ENCODE measurements at places on chromosomes 12 and 14.

DNA sequence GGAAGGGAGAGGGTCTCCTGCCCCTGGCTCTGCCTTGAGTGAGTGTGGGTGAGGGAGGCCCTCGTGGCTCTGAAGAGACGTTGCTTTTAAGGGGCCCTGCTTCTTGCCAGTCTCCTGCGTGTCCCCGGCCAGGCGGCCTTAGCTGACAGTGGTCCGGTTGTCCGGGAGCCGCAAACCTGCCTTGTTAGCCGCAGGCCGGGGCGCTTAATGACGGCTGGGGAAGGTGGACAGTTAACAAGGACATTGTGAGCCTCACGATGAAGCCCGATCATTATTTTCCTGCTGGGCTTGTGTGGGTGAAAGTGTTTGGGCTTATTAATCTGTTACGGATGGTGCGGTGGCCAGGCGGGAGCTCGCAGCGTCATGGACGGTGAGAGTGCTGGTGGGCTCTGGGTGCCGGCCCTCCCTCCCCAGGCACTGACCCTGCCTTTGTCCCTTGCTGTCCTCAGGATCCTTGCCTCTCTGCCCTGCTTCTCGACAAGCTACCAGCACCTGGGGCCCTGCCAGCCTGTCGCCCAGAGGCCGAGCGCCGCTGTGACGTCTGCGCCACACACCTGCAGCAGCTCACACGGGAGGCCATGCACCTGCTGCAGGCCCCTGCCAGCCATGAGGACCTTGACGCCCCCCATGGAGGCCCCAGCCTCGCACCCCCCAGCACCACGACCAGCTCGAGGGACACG is 13.3 kb downstream of the KIF26A start:
- no peak for DNase-seq

- DNase-seq, result no peak
These were observed 21.8 kb downstream of the PLEKHA5 start for GRCh38 chr12:19151298-19151697.

GRCh38 chr14:57346741-57347140 is 43.6 kb upstream of the NAA30 start:
- peak; percentile 5 for DNase-seq

DNA sequence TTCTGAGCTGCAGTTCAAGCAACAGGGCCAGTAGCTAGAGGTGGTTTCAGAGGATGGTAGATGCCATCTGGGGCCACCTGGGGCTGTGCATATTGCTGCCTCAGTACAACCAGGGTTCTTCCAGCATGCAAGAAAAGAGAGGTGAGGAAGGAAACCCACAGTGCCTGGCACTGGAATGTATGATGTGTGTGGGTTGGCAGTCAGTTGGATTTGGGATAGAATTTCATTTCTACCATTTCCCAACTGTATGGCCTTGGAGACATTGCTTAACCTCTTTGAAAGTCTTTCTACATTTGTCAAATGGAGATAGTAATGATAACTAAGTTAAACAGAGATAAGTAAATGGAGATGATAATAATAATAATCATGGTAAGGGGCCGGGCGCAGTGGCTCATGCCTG is 10.2 kb upstream of the LRRC10 start:
- no peak for DNase-seq

DNA sequence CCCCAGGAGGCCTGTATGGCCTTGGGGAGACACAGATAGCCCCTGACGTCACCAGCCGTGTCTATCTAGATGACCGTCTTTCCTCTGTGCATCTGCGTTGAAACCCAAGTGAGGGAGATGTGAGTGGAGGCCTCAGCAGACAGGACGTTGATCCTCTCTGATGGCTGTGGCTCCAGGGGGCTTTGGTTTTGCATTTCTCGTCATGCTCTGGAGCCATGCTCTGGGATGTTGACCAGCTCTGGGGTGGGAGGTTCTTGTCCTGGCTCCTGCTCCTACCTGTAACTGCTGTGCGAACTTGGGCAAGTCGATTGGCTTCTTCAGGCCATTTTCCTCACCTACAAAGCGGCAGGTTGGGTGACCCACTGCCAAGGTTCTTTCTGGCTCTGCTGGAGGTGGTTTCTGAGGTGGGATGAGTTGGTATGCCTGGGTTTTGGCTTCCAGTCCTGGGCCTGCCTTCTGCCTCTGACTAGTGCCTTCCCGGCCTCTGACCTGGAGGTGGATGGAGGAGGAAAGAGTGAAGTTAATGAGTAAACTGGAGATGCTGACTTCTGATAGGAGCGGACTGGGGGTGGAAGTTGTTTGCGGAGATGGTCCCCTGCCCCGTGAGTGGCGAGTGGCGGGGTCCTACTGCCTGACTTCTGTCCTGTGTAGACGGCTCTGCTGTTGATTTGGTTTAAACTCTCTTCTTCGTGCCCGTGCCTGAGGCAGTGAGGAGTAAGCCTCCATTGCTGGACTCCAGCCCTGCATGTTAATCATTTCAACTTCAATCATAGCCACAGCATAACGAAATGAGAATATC is 8.4 kb downstream of the TSPAN9 start:
- DNase-seq, result no peak

DNA sequence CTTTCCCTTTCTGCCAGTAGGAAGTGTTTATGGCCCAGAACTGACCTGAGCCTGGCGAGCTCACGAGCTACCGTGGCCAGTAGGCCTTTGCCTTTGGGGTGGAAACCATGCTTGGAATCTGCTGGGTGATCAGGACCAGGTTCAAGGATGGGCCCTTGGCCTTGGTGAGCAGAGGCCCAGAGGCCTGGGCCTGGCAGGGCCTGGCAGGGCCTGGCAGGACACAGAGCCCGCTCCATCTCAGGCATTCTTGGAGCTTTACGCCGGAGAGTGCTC is 184.8 kb upstream of the RTL1 start:
- no peak for DNase-seq

GRCh38 chr12:83093426-83093825 is 406.7 kb downstream of the TMTC2 start:
- no peak for DNase-seq

GRCh38 chr12:75208856-75209811 is 505 bp downstream of the KCNC2 start:
- DNase-seq, result no peak

- DNase-seq, result no peak
These were observed 225.4 kb upstream of the KITLG start for GRCh38 chr12:88805692-88806091.

GRCh38 chr14:53231171-53231570 is 78.0 kb upstream of the DDHD1 start:
- DNase-seq, result no peak

DNA sequence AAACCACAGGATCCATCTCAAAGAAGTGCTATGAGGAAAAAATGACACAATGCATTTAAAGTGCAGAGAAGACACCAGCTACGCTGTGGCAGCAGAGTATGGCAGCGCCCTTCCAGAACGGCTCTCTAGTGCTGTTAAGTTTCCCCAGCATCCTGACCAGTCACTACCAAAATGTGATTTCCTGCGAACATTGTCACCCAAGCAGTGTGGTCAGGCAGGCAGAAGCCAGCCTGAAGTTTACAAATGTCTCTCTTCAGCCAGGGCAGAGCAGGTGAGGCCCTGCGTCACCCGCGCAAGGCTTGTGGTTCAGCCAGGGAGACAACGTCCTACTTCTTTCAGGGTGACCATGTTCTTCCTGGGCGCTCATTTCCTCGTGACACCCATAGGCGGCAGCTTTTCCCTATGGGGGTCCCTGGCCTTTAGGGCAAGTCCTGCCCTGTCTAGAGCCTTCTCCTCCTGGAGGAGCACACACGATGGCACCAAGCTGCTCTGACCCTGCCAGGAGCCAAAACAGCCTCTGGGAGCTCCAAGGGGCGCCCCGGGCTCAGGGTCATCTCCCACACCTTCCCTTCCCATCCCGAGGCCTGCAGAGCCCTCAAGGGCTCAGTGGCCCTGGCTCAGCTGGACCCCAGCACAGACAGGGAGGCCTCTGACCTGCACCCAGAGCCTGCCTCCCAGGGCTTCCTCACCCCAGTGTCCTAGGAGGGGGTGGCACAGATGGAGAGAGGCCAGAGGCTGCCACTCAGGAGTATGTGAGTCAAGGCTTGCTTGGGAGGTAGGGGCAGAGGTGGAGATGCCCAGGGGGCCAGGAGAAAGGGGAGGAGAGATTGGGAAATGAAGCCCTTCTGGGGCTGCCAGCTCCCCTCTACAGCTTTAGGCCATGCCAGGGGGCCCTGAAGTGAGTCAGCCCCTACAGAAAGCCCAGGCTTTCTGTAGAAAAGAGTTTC is 41.9 kb downstream of the PSMA6 start:
- no peak for DNase-seq

- no peak for DNase-seq
These were observed 265.6 kb downstream of the AACS start for GRCh38 chr12:125330645-125331341.

DNA sequence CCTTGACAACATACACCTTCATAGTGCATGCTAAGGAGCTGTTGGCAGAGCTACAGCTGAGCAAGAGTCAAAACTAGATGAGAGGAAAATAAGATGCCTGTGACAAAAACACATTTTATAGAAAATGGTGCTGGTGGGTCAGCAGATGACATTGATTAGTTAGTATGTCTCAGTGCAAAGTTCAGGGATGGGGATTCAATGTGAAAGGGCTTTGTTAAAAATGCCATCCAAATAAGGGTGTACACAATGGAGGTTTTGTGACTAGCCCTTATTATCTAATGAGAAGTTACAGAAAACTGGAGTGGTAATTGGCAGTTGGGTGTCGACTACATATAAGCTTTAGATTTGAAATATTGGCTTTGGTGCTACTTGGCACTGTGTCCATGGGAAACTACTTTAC is 169.0 kb downstream of the MON2 start:
- DNase-seq, result no peak

DNA sequence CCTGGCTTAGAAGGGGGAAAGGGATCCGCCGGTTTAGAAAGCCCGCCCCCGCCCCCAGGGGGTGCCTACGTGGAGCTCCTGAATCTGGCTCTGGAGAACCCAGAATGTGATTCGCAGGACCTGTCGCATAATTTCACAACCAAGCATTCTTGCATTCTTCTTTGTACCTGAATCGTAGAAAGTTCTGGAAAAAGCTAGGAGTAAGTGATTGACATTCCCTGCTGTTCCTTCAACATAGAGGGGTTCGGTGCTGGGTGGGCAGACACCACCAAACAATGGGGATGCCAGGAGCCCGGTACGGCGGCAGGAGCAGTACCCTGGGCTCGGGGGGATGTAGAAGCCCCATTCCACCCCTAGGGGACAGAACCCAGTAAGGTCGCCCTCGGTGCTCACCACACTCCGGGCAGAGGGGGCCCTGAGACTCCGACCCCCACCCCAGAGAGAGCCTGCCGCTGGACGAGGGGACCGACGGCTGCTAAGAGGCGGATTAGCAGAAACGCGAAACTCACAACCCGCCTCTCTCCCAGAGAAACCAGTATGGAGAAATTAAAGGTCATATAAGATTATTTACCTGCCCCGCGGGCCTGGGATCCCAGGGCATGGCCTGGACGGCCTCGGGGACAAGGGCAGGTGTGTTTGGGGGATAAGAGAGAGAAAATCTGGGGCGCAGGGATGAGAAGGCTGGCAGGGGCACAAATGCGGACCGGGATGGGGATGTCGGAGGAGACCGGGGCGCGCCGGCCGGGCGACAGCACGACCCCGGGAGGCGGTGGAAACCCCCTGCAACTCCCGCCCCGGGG is 520 bp downstream of the CSRP2 start:
- no peak for DNase-seq

GRCh38 chr12:16458521-16459078 is 111.2 kb downstream of the MGST1 start:
- DNase-seq, result no peak

DNA sequence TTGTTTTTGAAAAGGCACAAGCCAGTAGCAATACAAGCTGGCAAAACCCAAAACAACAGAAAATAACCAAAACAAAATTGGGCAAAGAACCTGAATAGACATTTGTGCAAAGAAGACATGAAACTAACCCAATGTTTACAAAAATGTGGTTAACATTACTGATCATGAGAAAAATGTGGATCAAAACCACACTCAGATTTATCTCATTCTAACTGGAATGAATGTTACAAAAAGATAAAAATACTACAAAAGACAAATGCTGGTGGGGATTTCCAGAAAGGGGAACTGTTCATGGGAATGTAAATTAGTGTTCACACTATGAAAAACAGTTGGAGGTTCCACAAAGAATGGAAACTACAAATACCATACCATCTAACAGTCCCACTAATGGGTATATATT is 26.6 kb downstream of the ASCL4 start:
- no peak for DNase-seq

GRCh38 chr14:95440496-95440895 is 76.0 kb downstream of the SYNE3 start:
- no peak for DNase-seq

- DNase-seq, result no peak
These were observed 53.1 kb downstream of the GALNT9 start for GRCh38 chr12:132276066-132276826.

DNA sequence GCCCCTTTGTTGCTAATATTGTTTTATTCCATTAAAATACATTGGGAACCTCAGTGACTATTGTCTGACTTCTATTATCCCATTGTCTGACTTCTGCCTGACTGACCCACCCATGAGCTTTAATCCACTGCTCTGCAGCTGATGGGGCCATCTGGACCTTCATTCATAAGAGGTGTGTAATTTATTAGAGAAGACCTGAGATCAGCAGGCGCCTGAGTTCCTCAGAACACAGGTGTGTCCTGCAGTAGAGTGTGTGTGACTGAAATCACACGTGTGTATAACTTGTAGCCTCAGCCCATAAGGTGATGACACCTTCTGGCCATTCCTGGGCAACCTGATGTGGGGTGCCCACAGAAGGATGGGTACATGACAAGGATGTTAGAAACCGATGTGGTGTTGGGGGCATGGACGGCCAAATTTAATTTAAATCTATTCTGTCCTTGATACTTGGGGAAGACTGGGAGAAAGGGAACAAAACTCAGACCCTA is 821.0 kb downstream of the TMEM121 start:
- no peak for DNase-seq

DNA sequence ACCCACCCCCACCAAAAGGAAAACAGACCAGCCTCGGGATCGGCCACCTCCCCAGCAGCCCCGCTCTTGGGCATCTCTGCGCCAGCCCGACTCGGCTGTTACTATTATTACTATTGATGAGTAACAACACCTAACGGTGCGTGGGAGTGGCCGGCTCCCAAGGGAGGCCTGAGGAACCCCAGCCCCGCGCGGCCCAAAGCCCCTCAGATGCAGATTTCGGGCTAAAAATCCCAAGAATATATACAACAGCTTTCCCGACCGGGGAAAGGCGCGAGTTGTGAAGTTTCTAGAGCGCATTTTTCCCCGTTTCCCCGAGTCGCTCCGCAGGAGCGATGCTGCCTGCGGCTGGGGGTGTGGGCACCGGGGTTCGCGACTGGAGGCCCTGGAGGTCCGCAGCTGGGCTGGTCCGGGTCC is 565 bp downstream of the NT5DC3 start:
- no peak for DNase-seq

DNA sequence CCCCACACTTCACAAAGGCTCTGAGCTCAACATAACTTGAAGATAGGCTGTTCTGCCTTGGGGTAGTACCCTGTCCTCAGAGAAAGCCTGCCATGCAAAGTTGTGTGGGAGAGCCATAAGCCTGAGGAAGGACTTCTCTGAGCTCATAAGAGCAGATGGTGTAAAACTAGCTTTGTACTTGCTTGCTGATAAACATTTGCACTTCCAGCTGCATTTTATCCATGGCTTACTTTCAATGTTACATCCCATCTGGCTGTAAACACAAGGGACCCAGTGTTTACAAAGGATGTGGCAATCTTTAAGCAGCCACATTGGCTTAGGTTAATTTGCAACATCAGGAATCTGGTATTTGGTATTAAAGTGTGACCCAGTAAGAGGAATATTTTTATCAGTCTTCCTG is 258.1 kb downstream of the IPO8 start:
- no peak for DNase-seq

Data from NCI-H1436 treated with DMSO at 0.1 percent for 48 hours (cell line).